ENCODE measurements at places on chromosomes 4 and X.

- DNase-seq = no peak
Measured at GRCh38 chrX:111561851-111562250, 50.4 kb downstream of the SERTM2 start.

DNA sequence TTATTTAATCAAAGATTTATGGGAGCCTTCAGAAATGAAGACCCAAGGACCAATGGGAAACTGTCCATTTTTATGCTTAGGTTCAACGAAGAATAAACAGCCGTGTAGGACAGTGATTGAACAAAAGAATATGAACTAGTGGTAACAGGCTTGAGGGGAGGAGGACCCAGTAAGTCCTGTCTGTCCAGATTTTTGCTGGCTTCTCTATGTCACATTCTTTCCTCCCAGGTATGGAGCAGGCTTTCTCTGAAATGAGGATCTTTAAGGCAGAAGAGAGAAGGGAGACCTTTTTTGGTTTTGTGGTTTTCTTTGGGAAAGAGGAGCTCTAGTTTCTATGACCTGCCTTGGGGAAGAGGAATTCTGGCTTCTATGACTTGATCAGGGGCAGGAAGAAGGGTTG, 74.1 kb downstream of the BANK1 start:
- DNase-seq = no peak

GRCh38 chr4:47238667-47239066, 207.3 kb downstream of the GABRB1 start:
- DNase-seq = no peak

GRCh38 chrX:136325377-136325776, 24.6 kb downstream of the ADGRG4 start:
- no peak for DNase-seq

DNA sequence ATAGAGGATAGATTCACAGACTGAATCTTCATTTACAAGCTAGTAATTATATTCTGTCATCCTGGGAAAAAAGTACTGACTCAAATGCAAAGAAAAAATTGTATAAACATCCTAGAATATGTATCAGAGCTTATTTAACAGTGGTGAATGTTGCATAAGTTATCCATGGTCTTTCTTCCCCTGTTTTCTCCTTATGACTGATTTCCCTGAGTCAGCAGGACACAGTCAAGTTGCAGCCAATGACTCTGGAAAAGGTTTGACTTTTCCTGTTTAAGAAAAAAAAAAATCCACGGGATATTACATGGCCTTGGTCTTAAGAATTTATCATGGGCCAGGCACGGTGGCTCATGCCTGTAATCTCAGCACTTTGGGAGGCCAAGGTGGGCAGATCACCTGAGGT, 36.5 kb downstream of the INPP4B start:
- no peak for DNase-seq

GRCh38 chrX:119636419-119636818, 30.2 kb upstream of the NKRF start:
- DNase-seq = no peak

DNA sequence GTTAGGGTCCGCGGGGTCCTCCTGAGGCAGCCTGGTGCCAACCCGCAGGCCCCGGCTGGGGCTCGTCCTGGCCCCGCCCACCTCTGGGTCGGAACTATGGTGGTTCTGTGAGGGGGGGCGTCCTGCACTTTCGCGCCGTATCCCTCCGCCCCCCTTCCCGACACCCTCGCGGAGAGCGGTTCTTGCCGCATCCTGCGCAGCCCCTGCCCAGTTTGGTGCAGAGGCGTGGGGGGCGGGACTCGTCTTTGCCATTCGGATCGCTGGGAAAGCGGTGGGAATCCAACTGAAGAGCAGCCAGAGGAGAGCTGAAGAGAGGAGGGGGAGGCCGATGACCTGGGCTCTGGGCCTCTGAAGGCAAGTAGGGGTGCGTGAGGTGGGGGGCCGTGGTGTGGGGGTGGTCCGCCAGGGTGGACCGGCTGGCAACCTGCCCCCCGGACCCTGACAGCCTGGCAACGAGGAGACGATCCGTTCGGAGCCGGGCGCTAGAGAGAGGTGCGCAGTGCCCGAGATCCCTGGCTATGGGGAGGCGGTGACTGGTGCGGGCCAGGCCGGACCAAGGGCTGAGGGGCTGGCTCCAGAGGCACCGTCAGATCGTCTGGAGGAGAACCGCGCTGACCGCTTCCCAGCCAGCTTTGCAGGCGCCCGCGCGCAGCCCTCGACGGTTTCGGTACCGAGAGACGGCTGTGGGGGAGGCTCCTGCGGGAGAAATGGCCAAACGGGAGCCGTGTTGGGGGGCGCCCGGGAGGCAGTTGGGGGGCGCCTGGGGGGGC, at the start of gene GPRASP1:
GPRASP1 (plus strand) TSS at position 242 of the 770 bp plus-strand sequence. CDS start 2,431 bp downstream, outside the sequence.
- peak; percentile 87 for DNase-seq

DNA sequence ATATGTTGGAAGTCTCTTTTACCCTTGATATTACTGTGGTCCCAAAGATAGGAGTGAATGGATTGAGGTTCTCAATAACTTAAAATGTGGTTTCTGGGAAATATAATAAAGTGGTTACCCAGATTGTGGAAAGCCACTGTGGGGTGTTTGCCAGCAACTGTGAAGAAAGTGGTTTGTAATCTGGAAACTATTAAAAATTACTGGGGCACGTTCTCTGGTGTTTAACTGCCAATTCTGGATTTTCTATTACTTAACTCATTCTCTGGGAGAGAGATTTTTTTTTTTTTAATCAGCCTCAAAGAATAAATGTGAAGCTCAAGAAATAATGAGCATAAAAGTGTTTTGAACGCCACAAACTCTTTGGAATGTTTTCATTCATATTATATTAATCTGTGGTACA, 4.9 kb upstream of the CXCL6 start:
- DNase-seq = no peak

DNA sequence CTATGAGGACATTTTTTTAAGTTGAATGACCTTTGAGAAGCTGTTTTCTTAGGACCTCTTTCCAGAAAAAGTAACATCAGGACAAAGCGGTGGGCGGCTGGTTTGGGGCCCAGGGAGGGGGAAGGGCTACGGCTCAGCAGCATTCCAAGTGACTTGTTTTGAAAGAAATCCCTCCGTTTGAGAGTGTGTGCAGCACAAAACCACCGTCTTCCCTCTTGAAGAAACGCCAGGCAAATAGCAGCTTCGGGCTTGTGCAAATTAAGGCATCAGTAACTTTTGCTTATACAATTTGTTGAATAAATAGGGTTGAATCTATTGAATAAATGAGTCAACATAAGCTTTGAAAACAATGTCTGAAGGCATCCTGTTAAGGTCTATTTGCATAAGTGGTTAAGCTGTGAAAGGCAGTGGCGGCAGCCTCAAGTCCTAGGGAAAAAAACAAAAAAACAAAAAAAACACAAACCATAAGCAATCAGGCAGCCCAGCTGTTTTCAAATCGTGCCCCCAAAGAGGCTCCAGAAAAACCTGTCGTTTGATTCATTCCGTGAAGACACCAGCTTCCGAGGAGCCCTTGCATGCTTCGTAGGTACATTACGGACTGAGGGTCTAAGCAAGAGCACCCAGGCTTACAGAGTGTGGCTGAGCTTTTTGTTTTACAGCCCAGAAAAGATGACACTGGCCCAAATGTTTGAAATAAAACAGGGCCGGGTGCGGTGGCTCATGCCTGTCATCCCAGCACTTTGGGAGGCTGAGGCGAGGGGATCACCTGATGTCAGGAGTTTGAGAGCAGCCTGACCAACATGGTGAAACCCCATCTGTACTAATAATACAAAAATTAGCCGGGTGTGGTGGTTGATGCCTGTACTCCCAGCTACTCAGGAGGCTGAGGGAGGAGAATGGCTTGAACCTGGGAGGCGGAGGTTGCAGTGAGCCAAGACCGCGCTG, 103.7 kb downstream of the CRLF2 start:
- DNase-seq = no peak

- no peak for DNase-seq
Measured at GRCh38 chrX:39779952-39780783, 317.6 kb downstream of the BCOR start.

DNA sequence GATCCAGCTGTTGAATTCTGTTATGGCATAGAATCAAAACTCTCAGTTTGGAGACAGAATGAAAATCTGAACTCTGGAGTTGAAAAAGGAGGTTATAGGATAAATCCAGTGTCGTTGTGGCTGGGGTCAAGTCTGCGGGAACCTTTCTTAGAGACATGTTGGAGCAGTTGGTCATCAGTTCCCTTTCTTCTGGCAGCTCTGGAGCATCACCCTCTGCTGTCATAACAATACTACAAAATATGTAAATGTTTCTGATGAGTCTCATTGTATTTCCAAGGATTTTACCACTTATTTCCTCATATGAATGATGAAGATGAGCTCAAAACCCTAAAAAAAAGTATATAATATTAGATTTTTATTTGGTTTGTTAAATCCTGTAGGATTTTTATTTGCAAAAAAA, 7.5 kb downstream of the TLR10 start:
- no peak for DNase-seq

GRCh38 chr4:182427554-182427953, 184.4 kb downstream of the TENM3 start:
- DNase-seq = no peak

DNA sequence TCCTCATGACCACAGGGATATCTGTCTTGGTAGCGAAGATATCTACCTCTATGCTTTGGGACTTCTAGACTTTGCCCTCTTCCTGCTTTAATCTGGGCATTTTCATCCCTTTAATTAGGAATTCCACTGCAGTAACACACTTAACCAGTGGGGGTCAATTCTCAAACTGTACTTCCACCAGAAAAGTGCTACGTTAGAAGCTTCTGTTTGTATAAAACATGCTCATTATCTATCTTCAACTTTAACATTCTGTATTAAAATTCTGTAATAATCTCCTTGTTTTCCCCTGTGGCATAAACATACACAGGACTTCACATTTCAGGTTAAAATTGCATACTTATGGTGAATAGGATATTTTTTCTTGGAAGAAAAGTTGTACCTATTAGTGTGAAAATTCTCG, 105.6 kb downstream of the AMMECR1 start:
- DNase-seq = no peak

DNA sequence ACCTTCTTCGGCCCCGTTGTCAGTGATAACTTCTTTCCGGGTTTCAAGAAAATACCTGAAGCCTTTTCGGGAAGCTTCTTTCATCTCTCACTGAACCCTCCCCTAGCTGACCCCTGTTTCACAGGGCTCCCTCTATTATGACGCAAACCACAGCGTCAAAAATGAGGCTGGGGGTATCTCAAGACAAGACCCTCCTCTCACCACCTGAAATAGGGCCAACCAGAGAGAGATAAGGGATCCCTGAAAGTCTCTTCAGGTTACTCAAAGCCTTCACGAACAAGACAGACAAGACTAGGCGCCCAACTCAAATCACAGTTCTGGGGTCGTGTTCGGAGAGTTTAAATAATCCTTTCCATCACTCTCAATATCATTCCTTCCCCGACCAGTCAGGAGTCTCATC, 1.2 kb downstream of the PHF8 start:
- DNase-seq = no peak

DNA sequence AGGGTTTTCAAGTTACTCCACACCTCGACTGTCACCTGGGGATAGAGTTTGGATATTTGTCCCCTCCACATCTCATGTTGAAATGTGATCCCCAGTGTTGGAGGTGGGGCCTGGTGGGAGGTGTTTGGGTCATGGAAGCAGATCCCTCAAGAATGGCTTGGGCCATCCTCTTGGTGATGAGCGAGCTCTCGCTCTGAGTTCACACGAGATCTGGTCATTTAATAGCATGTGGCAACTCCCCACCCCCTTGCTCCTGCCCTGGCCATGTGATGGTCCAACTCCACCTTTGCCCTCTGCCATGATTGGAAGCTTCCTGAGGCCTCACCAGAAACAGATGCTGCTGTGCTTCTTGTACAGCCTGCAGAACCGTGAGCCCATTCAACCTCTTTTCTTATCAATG, 8.3 kb downstream of the CTAG1A start:
- DNase-seq = no peak

DNA sequence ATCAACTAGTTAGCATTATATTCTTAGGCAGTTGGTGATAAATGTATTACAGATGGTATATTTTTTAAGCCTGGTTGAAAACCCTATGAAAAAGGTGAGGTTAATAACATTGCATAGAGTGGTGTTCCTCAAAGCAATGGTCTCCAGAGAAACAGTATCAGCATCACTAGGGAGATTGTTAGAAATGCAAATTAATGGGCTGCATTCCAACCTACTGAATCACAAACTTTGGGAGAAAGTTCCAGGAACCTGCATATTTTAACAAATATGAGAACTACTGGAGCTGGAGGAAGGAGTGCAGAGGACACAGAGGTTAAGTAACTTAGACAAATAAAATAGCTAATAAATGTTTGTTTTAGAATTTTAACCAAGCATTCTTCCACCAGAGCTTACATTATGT, 166.9 kb upstream of the PCDH10 start:
- no peak for DNase-seq

- DNase-seq = no peak
Measured at GRCh38 chr4:16125571-16126445, 42.0 kb upstream of the PROM1 start.

DNA sequence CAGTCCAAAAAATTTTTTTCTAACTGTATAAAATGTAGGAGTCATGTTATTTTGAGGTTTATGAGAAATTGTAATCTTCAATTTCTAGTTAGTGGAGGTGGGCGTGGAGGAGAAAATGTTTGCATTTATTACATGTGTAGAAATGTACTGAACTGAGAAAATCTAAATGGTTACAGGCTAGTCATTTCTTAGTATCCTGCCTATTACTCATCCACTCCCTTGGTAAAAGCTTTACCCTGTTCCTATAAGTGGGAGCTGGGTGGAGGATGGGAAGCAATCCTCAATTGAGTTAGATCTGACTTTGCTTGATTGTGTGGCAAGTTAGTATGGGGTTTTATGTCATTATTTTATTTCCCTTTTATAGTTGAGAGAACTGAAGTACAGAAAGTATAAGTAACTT, 73.8 kb downstream of the POLA1 start:
- DNase-seq = no peak

DNA sequence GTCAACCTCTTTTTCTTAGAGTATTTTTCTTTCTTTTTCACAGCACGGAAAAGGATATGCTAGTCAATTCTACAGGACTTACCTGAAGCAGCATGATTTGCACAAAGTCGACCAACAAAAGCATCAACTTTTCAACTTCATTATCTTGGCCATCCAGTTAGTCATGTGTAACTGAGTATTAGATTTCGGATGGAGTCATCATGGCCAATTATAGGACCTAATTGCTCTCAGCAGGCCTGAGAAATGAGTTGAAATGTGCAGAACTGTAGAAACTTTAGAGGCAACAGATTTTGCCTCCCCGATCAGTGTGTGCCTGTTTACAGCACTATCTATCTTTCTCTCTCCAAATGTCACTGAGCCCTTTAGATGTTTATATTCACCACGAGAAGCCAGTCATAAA, 41.0 kb downstream of the PCDH10 start:
- no peak for DNase-seq

Measured in ovary (tissue), 10 donors.